ENCODE measurements at places on chromosomes 6 and 20. TPM values are rescaled to one million over a fixed set of nuclear protein-coding genes. Genes with fewer than 3 reads are reported as not detected.
A peak's percentile ranks its signal among the peaks of the same experiment; 100 is the strongest.

GTSF1L gene
- not detected for total RNA-seq

ZNF334 gene
- 1.7 TPM for total RNA-seq

DEFB132 gene
- not detected for total RNA-seq

HRH3 gene
- not detected for total RNA-seq

TBC1D22B gene
- total RNA-seq = 12.5 TPM

CAGE1 gene
- not detected for total RNA-seq

MMP24 gene
- 46.4 TPM for total RNA-seq

SRSF12 gene
- 5.7 TPM for total RNA-seq

GSTA3 gene
- not detected for total RNA-seq

SLC12A5 gene
- total RNA-seq = 0.17 TPM

BPIFB6 gene
- total RNA-seq = not detected

GRCh38 chr20:25360631-25361286 is 29.9 kb downstream of the ABHD12 start:
- peak; percentile 15 for DNase-seq

DNA sequence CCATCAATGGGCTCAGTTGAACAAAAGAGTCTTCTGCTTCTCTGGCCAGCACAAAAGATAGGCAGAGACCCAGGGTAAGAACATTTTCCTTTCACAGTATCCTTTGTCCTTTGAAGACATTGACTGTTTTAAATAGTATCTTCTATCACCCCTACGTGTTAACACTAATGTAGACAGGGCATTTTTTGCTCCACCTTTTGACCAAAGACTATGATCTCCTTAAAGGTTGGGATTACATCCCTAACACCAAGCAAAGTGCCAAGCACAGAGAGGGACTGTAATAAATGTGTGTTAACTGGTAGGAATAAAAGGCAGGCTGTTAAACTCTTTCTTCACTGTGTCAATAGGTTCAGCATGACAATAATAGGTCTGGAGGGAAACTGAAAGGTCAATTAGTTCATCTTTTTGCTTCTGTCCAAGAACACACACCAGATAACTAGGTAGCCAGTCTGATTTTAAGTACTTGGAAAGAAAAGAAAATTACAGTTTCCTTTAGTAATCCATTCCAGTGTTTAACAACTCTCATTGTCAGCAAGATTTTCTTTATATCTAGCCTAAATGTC is 63.6 kb upstream of the NOX3 start:
- DNase-seq = no peak

DNA sequence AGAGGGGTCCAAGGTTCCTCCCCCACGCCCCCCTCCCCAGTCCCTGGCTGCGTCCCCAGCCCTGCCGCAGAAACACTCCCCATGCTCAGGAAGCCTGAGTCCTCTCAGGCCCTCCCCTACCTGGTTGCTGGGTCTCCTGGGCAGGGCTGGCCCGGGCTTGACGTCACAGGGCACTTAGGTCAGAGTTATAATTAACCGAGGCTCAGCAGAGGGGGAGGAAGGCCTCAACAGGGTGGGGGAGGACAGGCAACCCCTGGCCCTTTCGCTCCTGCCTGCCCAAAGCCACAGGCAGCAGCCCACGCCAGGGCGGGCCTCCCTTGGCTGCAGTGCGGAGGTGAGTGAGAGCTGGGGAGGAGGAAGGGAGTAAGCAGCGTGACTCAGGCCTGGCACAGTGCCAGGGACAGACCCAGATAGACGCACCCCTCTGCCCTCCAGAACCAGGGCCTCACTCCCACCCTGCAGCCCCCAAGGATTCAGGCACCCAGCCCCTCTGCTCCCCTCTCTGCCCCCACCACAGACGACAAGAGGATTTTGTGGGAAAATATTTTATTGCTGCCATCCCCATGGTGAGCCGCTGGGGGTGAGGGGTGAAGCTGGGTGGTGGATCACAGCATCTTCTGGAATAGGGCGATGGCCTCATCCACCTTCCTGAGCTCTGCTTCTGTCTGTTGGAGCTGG is at the start of gene VWA7:
VWA7 (minus strand) TSS at position 340 of the 678 bp plus-strand sequence. CDS start 549 bp downstream, outside the sequence.
- DNase-seq = peak; percentile 95

GRCh38 chr6:146700078-146700686 is 101.4 kb downstream of the ADGB start:
- DNase-seq = peak; percentile 85

DNA sequence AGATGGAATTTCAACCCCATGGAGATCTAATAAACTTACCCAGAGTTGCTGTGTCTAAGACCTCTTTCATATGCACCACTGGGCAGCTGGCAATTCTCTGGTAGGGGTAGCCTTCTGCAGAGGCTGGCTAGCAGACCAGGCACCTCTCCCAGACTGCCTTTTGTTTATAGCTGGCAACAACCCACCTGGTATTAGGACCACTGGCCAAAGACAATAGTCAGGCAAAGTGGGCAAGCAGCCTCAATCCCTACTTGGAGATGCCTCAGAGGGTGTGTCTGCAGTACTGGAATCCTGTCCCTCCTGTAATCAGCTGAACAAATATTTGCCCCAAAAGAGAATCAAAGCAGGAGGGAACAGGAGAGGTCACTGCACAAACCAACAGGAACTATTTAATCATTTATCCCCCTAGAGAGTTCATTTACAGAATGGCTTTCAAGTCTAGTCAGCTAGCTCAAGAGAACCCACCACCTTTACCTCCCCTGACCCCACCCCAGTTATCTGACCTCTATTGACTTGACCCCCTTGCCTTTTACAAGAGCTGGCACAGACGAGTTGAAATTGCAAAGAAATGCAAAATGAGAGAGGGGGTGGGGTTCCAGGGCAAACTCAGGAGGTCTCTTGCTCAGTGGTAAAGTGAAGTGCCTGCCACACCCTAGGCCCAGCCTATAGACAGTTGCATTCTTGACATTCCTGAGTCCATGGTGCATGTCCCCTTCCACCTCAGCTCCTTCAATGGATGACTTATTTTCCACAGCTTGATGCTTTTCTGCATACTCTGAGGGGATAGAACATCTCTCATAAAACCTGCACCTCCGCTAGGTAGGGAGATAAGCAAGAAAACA is 2.8 kb downstream of the BCL2L1 start:
- peak; percentile 93 for DNase-seq

- peak; percentile 29 for DNase-seq
These were observed 462.3 kb downstream of the CDC5L start for GRCh38 chr6:44849806-44850205.

DNA sequence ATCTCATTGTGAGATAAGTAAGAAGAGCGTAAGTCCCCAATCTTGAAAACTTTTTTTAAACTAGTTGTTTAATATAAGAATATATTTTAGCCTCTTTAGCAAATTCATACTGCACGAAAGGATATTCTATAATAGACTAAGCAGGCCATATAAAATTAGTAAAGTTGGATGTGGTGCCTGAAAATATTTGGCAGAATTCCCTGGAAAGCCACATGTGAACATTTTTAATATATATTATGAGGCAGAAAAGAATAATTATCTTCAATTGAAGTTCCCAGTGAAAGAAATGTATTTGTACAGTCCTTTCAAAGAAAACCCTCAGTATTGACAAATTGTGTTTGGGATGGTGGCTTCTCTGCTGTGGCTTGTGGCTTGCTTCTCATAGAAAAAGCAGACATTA is 237.5 kb upstream of the JAG1 start:
- DNase-seq = no peak

- DNase-seq = no peak
These were observed 5.5 kb upstream of the AIG1 start for GRCh38 chr6:143055213-143055612.

GRCh38 chr20:20096421-20096820 is 44.1 kb downstream of the CFAP61 start:
- no peak for DNase-seq

DNA sequence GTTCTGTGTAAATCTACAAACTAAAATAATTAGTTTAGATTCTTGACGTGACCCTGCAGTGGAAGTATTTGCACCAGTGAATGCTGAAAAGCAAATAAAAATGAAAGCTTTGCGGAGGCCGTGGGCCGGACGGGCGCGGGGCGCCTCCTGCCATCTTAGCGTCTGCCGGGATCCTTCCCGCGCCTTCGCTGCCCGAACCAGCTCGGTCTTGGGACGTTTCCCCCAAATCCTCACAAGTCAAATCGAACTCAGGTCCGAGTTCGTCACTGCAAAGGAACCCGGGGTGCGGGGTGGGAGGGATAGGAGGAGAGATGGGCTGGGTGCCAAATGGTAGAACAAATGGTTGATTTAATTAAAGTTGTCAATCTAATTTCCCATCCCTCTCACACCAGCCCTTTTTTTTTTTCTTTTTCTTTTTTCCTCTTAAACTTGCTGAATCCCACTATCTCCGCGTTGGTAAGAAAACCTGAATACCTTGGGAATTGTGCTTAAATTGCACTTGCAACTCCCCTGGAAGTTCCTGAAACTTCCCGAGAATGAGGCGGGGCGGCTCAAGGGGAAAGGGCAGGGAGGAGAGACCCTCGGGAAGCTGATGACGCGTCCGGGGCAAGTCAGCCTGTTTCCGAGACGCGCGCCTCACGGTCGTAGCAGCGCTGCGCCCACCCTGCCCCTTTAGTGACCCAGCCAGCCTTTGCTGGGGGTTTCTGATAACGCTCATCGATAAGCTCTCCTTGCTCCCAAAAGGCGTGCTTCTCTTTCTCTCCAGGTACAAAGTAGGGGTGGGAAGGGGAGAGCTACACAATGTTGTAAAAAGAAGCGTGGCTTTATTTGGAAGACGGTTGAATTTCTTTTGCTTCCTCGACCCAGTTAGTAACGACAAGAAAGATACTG is 1.8 kb downstream of the GJA1 start:
- no peak for DNase-seq

GRCh38 chr6:113010196-113010989 is 663.3 kb downstream of the RFPL4B start:
- DNase-seq = no peak

GRCh38 chr6:13147376-13147775 is 181.0 kb downstream of the TBC1D7 start:
- DNase-seq = peak; percentile 64

DNA sequence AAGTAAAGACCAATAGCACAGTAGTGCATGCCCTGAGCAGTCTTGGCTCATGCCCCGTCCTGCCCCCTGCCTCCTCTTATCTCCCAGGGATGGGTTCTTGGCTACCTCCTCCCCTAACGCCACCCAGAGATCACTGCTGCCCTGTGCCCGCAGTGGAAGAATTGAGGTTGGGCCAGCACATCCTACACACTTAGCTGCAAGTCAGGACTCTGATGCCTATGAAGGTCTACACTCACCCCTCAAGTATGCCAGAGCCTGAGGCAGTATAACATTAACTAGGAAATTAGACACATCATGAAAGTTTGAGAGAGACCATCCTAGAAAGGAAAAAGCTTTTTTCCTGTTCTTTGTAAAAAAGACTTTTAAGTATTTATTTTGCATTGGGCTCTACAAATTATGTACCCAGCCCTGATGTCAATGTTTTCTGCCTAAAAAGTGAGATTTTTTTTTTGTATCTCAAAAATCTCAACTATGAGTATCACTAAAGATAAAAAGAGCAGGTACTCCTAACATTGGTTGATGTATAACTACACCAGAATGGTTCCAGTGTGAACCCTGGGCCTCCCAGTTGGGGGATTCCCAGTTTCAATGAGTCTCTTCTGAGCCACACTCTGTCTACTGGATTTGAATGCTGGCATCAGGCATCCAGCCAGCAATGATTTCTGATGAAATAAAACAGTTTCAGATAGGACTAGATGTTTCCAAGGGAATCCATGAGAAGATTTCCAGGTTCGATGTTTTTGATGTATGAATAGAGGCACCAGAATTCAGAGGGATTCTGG is 115.4 kb downstream of the ISM1 start:
- peak; percentile 98 for DNase-seq

DNA sequence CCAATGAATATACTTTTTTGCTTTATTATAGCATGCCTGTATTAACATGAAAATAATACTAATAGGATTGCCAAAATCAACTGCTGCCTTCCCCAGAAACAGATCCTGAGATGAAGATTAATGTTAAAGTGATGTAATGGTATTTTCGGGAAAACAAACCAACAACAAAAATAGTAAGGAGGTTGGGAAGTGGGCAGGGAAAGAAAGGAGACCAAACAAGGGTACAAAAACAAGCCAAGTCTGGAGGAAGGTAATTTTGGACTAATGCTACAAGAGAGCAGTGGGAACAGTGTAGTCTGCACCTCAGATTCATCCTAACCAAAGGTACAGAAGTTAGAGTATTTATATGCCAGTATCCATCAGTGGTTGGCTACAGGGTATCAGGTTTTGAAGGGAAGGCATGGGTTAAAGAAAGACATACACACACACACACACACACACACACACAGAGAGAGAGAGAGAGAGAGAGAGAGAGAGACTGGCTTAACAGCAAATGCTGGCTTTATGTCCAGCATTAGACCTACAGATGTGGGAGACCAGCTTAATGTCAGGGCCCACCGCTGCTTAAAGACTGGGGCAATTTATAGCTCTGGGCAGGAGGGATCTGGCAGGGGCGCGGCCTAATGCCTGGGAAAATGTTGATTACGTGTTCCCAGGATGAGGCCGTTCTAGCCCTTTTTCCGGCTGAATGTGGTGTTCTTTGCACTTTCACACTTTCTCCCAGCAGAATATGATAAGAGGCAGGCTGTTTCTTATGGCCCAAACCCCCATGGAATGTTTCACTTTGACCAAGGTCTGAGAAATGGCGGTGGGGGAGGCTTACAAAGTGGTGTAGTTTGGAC is 3.8 kb upstream of the SLC17A1 start:
- DNase-seq = no peak

DNA sequence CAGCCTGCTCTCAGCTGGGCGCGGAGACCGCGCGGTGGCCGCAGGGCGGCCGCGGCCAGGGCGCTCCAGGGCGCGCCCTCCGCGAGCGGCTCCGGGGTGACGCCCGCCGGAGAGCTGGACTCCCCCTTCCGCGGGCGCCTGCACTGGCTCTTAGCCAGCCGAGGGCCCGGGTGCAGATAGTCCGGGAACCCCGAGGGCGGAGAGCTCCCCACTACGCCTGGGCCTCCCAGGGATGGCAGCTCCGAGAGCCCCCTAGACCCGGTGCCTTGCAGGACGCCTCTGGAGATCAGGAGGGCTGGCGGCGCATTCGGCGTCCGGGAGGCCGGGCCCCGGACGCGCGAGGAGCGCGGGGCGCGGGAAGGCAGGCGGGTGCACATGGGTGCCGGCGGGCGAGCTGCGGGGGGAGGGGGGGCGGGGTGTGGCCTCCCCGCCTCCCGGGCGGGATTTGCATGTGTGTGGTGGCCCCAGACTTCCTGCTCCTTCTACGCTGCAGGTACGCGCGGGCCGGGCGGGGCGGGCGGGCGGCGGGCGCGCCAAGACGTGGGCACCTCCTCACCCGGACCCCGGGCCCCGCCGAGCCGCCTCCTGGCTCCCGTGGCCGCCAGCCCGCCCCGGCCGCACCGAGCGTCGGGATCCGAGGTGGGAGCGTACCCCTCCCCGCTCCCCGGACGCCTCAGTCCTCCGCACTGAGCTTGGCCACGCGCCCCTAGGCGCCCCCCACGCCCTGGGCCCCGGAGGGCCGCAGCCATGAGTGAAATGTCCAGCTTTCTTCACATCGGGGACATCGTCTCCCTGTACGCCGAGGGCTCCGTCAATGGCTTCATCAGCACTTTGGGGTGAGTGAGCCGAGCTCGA is at the start of gene ITPR3:
ITPR3 (plus strand) TSS at position 467 of the 855 bp plus-strand sequence; CDS start at position 748, 281 bp downstream.
- DNase-seq = no peak

- DNase-seq = peak; percentile 34
These were observed 56.9 kb downstream of the LY86 start for GRCh38 chr6:6645261-6645917.

GRCh38 chr6:92777146-92777740 is 642.1 kb downstream of the EPHA7 start:
- DNase-seq = peak; percentile 73

Measured in renal cortical epithelial cell (primary cell).